ENCODE measurements at places on chromosomes 1 and 21.

DNA sequence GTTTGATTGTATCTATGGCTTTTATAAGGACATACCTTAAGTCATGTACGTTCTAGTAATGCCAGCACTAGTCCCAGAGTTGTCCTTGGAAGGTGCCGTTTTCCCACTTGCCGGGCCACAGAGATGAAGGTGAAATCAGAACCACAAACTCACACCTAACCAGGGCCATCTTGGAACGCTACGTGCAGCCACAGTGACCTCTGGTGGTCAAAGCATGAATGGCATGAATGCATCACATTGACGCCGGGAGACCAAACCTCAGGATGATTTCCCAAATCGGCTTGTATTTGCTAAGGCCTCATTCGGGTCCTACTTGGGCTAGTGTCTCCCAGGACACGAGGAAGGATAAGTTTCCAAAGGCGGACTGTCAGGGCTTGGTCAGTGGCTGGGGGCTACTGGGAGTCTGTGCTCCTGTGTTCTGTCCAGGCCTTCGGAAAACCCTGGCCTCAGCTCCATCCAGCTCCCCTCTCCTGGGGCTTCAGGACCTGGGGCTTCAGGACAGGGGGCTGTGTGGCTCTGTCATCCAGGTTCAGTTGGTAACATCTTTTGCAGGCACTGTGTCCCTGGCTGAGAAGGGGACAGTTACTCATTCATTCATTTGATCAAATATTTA lies 260.5 kb downstream of the PRDM2 start:
- DNase-seq: peak; percentile 43

DNA sequence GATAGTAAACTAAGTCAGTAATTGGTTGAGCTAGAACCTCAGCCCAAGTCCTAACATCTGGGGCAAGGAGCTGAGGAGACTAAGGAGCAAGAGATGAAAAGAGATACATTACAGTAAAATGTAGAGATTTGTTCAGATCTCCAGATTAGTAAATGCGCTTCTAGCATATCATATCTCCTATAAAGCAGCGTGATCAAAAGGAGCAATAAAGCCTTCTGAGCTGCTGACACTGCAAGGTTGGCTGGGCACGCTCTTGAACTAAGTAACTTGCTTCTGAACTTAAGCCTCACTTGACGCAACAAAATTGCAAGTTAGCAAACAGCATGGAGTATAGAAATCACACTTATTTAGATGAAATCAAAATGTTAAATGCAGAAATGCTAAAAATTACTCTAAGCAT lies 80.9 kb downstream of the LRRC53 start:
- no peak for DNase-seq

GRCh38 chr1:82819234-82819633 lies 1018.5 kb downstream of the ADGRL2 start:
- no peak for DNase-seq

GRCh38 chr1:30888391-30888790 lies 20.2 kb downstream of the SDC3 start:
- DNase-seq: peak; percentile 81
